Activated CD4-positive, alpha-beta T cell treated with anti-CD3 and anti-CD28 coated beads for 1 hour (primary cell): ENCODE measurements at places on chromosomes 13 and 19.

GRCh38 chr13:62320129-62321108 is 904.8 kb upstream of the PCDH20 start:
- DNase-seq: no peak

DNA sequence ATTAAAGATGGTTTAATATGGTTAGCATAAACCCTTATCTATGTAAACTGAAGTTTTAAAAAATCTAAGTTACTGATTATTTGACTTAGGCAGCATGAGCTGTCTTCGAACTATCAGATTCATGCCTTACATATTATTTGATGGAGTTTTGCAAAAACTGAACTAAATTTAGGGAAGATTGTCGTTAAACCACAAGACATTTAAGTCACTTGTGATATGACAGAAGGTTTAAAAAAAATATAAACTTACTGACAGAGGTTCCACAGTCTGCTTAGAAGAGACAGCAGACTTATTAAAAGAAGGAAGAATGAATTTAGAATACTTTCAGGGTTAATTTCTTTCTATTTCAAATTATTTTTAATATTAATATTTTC is 110.9 kb upstream of the FRY start:
- no peak for DNase-seq

DNA sequence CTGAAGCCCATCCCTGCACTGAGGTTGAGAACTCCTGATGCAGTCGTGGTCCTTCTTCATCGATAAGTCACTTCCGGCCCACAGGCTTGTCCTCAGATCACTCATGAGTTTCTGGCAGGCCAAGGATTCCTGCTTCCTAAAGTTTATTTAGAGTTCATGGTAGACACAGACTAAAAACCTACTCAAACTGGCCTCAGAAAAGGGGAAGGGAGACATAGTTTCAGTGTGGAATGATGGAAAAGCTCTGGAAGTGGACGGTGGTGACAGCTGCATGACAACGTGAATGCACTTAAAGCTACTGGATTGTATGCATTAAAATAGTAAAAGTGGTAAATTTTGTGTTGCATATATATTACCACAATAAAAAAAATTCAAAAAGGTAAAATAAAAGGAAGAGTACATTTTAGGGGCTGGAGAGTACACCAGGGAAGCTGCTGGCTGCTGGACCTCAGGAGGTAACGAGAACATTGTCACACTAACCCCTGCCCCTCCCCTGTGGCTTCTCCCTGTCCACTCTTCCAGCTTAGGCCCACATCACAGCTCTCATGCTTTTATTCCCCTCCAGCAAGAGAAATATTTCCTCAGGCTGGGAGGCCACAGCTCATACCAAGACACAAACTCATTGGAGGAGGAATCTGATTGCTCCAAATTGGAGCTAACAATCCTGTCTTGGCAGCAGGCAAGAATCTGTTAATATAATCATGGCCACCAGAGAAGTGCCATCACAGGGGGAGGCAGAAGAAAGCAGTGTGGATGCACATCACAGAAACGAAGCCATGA is 741.0 kb downstream of the UQCRFS1 start:
- DNase-seq: no peak

DNA sequence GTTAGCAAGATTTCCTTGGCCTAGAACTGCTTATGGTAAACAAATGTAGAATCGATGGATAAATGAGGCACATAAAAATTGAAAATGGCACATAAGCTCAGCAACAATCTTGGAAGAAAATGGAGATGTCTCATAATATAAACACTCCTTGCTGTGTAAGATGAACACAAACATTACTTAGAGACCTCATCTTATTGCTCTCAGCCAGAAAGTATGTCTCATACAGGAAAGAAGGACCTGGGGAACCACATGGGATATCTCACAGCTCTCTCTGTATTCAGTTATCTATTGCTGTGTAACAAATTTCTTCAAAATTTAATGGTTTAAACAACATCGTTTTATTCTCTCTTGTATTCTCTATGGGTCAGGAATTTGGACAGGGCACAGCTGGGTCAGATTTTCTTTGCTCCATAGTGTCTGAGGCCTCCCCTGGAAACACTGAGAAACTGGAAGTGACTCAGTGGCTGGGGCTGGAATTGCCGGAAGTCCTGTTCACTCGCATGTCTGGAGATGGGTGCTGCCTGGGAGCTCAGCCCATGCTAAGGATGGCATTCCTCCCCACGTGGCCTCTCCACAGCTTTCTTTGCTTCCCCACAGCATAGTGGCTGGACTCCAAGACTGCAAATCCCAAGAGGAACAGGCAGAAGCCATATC is 105.1 kb downstream of the NUFIP1 start:
- DNase-seq: no peak

DNA sequence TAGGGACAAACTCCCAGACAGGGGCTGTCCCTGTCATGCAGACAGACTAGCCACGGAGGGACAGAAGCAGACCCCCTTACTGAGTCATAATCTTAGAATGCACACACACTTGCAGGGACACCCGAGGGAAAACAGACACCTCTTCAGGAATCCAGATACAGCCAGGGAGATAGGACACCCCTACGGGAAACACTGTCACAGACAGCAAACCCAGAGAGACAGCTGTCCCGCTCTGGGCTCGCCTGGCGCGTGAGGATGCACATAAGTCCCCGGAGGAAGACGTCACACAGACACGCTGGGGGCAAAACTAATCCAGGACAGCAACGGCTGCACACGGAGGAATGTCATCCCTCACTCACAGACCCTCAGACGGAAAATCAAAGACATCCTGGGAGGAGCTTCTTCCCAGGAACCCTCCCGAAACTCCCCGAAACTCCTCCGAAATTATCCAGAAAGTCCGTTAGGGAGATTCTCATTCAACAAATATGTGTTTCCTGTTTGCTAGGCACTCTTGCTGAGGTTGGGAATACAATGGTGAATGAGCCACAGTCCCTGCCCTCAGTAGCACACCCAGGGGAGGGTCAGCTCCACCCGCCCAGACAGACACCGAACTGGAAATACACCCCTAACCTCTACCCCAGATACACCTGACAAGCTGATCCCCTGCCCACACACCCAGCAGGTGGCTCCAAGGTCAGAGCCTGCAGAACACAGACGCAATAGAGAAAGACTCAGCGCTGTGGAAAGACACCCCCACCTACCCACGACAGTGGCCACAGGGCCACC is 15.2 kb upstream of the TOMM40 start:
- no peak for DNase-seq

GRCh38 chr19:58439576-58440554 is at the start of gene ZNF132:
ZNF132 (minus strand) TSS chr19:58440153; CDS start chr19:58439821, 332 bp downstream.
- DNase-seq: peak; percentile 90

- no peak for DNase-seq
Observed at GRCh38 chr13:49731766-49732165, 40.5 kb upstream of the EBPL start.

DNA sequence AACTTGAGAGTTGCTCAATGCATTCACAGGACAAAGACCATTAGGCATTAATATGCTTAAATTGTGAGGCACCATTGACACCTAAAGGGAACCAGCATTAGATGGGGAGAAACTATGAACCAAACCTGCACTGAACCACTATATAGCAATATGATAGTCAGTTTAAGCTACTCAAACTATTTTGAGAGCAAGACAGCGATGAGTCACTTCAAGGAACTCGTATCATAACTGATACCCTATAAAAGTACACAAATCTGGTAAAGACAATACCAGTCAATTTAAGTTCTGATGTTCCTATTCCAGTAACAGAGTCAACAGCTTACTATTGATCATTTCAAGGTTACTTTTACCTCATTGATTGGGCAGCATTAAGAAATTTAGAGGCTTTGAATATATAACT is 151.3 kb upstream of the ATXN8OS start:
- DNase-seq: no peak

DNA sequence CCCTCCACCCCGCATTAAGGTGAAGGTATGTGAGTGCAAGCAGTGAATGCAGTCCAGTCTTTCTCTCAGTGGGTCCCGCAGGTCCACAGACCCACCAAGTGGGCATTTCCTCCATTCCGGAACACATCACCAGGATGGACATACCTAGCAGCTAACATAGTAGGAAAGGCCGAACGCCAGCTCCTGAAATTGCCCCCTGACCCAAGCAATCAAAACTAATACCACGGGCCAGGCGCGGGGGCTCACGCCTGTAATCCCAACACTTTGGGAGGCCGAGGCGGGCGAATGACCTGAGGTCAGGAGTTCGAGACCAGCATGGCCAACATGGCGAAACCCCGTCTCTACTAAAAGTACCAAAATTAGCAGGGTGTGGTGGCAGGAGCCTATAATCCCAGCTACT is 71.7 kb upstream of the VSTM2B start:
- no peak for DNase-seq

- DNase-seq: no peak
Observed at GRCh38 chr13:52104624-52105023, 24.2 kb downstream of the NEK5 start.

DNA sequence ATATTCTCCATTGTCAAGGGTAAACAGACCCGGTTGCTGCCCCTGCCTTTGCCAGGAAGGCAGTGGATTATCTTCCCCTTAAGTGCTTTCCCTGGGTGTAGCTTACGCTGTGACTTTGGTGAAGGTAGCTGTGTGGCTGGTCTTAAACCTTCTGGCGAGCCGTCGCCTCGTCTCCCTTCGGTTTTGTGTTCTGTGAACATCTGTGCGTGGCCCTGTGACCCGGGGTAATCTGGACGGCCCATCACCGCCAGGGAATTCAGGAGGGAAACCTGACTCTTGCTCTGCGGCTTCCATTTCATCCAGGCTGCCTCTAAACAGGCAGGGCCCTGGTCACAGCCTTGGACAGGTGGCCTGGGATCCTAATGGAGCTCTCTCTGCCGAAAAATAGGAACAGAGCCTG is 78.7 kb downstream of the SHISA2 start:
- DNase-seq: no peak
